ENCODE measurements at places on chromosomes 11 and 22.

DNA sequence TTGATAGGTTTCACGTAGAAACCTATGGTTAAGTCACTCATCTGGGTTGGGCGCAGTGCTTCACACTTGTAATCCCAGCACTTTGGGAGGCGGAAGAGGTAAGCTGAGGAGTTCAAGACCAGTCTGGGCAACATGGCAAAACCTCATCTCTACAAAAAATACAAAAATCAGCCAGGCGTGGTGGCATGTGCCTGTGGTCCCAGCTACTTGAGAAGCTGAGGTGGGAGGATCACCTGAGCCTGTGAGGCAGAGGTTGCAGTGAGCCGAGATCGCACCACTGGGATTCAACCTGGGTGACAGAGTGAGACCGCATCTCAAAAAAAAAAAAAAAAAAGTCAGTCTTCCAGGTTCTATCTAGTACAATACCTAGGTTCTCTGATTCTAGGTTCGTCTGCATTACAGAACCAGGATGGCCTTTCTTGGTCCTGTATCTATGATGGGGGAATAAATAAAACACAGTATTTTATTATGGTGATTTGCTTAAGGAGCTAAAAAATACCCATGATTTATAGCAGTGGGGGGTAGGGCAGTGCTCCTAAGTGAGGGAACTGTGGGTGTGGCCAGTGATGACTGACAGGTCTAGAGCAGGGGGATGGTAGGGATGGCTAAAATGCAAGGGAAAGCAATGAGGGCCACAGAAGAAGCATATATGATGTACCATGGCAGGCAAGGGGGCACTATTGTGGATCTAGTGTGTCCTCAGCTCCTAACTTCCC lies 65.5 kb upstream of the NUP160 start:
- no peak for DNase-seq

GRCh38 chr11:12066799-12067508 lies 43.4 kb upstream of the MICAL2 start:
- no peak for DNase-seq

- no peak for DNase-seq
These were observed 851 bp downstream of the SPTBN2 start for GRCh38 chr11:66728038-66728692.

GRCh38 chr22:46069521-46070214 lies 80.7 kb upstream of the PPARA start:
- DNase-seq = no peak

DNA sequence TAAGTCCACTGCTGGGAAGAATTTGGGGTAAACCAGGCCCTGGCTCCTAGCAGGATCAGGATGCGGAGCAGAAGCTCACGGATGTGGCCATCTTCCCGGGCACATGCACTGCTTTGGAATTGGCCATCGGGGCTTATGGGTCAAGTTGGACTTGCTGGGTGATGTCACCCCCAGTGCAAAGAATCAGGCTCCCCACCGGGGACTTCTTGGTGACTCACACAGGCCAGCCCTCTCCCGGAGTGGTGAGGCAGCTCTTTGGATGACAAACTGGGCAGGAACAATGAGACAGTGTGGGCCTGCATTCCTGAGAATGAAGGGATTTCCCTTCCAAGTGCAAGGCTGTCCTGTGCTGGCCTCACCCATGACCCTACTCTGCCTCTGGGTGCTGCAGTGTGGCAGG lies 128.8 kb upstream of the ANO1 start:
- DNase-seq = no peak

GRCh38 chr11:48017831-48018527 lies 37.6 kb downstream of the PTPRJ start:
- no peak for DNase-seq

DNA sequence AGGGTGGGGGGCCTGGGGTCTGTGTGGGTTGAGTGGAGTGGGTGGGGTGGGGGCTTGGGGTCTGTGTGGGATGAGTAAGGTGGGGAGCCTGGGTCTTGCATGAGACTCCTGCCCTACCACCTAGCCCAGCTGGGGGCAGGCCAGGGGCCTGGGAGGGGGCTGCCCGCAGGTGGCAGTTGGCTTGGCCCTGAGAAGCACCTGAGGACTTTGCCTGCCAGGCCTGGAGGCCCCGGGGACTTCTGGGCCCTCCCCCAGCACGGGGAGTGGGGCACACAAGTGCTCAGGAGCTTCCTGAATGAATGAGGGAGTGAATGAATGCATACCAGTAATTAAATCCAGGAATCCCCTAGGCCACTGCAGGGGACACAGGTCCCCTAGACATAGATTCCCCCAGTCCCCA lies 6.6 kb downstream of the PHLDA2 start:
- no peak for DNase-seq

DNA sequence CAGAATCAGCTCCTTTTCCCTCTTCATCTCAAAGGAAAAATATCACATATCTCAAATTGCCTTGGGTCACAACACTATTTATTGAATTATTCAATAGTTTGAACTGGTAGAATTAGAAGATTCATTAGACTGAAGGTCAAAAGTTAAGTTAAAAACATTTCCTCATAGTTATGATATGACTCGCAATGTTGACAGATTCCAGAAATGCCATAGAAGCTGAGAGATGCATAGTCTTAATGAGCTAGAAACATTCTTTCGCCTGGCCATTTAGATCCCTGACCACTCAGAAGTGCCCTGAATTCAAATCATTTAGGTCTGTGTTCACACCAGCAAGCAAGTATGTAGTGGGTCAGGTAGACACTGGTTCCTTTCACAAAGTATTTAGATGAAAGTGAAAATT lies 44.4 kb downstream of the FAT3 start:
- no peak for DNase-seq

GRCh38 chr22:44870021-44870420 lies 117.6 kb downstream of the ARHGAP8 start:
- DNase-seq = no peak

DNA sequence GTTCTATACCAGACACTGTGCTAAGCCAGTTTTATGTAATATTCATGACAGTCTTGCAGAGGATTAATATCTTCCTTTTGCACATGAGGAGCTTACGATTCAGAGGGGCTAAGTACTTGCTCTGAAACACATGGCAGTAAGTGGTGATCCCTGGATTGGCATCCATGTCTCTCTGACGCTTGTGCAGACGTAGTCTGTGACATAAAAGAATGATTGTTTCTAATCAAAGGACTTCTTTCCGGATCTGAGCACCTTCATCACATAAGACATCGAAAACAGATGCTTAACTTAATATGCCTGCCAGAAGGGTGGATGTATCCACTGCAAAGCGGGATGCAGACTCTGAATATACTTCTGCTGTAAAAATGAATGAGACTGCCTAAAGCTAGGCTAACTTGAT lies 74.8 kb downstream of the ARHGAP42 start:
- DNase-seq = no peak

GRCh38 chr11:120256178-120256577 lies 16.2 kb downstream of the POU2F3 start:
- no peak for DNase-seq

- peak; percentile 64 for DNase-seq
These were observed 19.5 kb downstream of the PIK3IP1 start for GRCh38 chr22:31272522-31273446.

DNA sequence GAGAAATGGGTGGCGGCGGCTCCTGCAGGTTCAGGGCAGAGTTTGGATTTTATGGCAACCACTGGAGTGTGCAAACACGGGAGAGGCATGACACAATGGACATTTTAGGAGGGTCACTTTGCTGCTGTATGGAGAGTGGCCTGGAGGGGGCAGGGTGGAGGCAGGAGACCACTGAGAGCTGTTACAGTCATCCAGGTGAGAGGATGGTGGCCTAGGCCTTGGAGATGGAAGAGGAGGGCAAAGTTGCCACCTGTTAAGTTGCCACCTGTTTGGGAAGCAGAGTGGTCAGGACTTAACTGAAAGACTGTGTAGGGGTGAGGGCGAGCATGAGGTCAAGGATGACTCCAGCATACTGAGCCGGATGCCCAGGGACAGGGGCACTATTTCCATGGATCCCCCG lies 2.3 kb upstream of the RAD9A start:
- peak; percentile 79 for DNase-seq

GRCh38 chr22:17964156-17964555 lies 60.2 kb downstream of the MICAL3 start:
- DNase-seq = no peak

DNA sequence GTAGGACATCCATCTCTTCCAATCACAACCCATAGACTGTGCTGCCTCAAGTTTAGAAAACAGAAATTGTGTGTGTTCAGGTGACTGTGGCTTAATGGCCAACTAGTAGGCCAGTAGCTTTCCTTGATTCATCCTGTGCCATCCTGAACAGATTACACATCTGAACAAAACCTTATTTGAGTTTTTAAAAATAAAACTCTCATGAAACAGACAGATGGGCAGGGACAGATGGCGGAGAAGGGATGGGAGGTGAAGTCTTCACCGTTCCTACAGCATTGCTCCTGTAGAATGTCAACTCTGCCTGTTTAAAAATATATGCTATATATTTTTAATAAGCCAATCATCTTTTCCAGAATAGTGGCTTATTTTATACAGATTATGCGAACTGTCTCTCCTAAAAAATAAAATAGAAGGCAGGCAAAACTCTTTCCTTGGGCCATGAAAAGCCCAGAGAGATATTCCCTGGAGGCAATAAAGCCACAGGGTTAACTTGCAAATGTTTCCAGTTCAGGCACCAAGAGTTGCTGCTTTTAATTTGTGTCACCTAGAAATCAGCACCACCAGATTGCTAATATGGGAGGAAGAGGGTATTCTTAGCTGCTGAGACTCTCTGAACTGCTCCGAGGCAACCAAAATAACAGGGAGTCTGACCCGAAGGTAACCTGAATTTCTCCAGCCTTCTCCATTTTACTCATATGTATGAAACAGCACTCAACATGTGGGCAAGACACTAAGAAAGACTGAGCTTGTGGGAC lies 861.2 kb downstream of the OPCML start:
- DNase-seq = no peak

DNA sequence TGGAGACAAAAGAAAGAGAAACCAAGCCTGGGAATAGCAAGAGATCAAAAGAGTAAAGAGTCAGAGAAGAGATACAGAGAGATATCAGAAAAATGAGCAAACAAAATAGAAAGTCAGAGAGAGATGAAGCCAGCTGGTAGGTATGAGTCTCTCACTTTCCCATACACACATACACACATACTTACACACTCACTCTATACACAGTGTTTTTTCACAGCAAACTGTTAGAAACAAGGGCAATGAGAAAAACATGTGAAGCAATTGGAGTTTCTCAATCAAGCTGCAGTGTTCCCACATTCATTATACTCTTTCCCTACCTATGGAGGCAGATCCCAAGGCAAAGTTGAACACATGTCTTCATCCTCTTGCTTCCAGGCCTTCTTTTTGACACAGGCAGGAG lies 2.6 kb upstream of the NLRP10 start:
- DNase-seq = no peak

DNA sequence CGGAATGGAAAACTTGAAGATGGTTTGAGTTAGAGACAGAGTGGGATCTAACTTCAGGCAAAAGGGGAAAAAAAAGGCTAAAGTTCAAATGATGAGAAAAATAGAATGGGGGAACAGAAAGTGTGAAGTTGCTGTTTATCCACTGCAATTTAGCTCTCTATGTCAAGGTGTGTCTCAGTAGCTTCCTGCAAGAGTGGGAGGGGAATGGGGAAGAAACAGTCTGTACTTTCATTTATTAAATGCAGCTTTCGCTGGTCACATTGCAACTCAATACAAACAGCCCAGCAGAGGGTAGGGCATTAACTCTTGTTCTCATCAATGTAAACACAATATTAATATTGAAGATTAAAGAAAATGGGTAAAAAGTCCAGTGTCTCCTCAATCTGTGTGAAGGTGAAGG lies 214.7 kb upstream of the SYN3 start:
- no peak for DNase-seq

DNA sequence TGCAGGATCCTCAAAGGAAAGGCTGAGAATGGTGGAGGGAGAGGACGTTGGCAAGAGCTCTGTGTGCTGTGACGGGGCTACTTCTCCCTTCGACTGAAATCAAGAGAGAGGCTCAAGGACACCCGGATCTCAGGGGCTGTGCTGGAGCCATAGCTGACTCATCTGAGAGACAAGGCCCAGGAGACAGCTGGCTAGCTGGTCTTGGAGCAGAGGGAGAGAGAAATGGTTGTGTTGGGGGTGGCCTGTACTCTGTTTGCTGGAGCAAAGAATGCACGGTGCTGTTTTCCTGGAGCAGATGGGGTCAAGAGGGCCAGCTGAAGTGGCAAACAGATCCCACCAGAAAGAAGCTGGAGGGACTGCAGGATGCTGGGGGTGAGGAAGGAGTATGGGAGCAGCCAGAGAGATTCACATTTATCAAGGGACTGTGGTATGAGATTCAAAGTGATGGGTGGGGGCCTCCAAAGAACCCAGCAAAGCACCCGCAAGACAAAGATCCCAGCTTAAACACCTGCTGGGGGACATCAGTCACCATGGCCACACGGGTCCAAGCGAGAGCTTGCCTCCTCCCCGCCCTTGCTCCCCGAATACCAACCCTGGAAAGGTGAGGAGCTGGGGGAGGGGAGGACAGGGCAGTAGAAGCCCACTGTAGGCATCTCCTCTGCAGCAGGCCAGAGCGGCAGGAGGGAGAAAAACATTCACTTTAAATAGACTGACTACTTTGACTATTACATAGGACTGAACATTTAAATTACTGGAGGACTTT lies 40.8 kb downstream of the MAP6 start:
- no peak for DNase-seq

- DNase-seq = no peak
These were observed 102.0 kb downstream of the CYP2R1 start for GRCh38 chr11:14789879-14790484.

DNA sequence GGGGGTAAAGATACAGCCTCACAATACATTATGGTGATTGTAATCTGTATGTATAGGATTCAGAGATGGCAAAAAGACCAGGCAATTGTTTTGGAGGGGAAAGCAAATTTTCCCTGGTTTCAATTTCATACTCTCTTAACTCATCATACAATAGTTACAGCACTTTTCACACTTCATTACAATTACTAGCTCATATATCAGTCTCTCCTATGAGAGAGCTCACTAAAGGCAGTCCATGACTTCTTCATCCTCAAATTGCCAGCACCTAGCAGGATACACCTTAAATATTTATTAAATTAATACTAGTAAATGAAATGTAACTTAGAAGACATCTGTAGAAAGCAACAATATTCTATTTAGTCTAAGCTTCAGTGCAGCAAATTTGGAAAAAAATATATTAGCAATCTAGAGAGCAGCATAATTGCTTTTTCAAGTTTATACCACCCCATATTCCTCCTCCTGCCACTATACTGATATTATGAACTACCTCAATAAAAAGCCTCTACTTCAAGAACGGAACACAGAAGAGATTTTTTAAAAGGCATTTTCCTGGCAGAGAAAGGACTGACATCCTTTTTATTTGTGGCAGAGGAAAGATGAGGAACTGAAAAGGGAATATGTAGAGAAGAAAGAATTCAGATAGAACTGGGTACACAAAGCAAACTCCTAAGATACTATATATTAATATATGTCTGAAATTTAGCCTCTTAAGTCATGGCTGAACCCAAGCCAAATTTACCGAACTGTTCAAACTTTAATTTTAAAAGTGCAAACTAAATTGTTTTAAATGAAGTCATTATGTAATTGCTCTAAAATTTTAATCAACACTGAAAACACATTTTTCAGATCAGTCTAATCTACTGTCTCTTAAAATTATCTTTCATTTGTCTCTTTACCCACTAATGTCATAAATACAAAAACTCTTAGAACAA lies 27.7 kb downstream of the PICALM start:
- no peak for DNase-seq
